Stimulated activated CD8-positive, alpha-beta memory T cell treated with anti-CD3 and anti-CD28 coated beads, Interleukin-12 subunit alpha, Interleukin-12 subunit beta, amount 100 ng/mL, for 1 hour (primary cell): ENCODE measurements at places on chromosomes 11 and 22.

DNA sequence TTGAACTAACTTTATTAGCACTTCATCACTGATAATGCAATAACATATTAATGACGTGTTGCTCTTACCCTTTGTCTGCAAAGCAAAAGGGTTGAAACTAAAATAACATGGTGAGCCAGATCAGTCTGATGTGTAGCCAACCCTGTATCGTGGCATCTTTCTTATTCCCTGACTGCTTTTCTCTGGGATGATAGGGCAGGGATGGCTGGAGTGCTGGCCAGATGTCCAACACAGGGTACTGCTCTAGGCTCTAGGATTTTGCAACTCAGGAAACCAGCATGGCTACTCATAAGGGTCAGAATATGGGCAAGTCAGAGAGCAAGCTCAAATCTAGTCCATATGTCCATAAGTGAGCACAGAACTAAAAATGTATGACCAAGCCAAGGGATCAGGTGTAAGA lies 129.1 kb downstream of the SLC17A6 start:
- no peak for DNase-seq

- DNase-seq = no peak
These were observed 32.1 kb downstream of the HSD17B12 start for GRCh38 chr11:43712676-43713075.

DNA sequence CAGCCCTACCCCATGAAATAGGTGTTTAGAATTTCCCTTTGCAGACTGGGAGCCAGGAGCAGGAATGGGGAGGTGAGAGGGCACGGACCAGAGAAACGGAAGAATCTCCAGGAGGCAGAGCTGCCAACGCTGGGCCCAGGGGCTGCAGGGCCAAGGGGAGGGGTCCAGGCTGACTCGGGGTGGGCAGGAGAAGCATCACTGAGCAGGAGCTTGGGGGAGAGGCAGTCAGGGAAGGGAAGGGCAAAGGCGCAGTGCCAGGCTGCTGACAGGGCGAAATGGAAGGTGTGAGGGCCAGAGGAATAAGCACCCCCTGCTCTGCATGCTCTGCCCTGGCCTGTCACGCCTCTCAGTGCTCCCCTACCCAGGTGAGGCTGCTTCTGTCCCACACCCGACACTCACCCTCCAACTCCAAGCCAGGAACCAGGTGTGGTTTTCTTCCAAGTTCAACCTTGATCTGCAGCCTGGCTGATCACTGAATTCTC lies 14.5 kb downstream of the LRRC32 start:
- no peak for DNase-seq

DNA sequence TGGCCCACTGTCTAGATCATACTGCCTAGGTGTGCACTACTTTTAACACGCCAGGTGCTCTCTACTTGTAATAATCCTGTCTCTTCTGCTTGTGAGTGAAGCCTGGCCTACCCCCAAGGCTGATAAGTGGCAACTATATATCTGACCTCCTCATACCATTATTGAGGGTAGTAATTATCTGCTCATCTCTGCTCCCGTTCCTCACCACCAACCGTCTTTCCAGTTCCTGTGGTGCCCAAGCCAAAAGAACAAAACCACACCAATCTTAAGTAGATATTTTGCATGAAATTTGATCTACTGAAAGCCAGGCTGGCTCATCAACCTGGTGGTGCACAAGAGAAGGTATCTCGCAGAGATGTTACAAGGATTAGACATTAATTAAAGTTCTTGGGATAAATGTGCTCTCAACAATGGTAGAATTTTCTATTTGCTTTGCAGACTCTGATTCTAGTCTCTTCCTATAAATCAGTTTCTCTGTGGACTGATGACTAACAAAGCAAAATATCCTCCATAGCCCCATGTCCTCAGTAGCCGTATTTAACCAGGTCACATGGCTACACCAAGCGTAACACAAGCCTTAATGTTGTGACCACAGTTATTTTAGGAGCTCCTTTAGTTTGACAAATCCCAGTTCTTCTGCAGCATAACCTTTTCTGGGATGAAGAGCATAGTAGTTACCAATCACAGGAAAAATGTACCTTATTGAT lies 267.2 kb downstream of the NTM start:
- DNase-seq = no peak

- no peak for DNase-seq
These were observed 19.9 kb downstream of the HPS4 start for GRCh38 chr22:26463688-26464087.

DNA sequence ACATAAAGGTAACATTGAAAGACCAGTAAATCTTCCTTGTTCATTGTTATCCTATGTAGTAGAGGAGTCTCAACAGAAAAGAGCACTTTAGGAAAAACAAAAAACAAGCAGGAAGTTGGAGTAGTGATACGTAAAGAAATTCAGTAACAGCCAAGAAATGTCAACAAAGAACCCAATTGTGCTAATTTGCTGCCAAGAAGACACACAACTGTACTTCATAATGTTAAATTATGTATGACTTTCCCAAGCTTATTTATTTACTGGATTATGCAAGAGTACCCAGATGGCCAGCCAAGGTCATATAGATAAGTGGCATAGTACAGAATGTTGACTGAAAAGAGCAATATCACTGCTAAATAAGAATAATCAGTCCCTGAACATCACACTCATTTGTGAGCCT lies 264.7 kb upstream of the CCDC179 start:
- DNase-seq = no peak

DNA sequence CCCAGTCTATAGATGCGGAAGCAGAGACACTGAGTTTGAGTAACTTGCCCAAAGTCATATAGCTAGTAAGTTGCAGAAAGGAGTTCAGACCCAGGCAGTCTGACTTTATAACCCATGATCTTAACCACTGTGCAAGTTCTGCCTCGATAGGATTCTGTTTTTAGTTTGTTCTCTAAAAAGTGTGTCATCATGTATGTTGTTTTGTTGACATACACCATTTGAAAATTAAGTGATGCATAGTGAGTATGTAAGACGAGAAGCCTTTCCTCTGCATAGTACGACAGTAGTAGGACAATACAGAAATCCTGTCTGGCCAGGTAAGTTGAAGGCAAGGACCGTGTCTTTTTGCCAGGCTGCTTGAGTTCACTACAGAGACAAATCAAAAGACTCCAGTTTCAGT lies 3.3 kb downstream of the ZC3H12C start:
- DNase-seq = no peak

- no peak for DNase-seq
These were observed 3.4 kb upstream of the RASD2 start for GRCh38 chr22:35537232-35537631.

GRCh38 chr11:64127267-64128072 lies 38.4 kb downstream of the MACROD1 start:
- no peak for DNase-seq

DNA sequence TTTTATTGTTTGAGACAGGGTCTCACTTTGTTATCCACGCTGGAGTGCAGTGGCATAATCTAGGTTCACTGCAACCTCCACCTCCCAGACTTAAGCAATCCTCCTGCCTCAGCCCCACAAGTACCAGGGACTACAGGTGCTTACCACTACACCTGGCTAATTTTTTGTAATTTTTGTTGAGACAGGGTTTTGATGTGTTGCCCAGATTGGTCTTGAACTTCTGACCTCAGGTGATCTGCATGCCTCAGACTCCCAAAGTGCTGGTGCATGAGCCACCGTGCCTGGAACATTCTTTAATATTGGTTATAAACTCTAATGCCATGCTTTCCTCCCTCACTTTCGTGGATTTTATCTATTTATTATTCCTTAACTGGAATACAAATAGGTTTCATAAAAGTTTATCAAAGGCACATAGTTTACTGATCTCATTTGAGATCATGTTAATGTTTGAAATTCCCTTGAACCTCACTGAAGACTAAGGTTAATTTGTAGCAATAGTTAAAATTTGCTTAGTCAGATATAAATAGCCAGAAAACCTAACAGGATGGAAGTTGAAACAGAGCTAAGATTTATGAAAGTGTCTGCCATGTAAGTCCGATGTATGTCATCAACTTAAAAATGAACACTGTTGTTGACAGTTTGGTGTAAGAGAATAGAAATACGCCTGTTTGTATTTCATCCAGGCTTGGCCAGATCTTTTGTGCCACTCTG lies 27.6 kb downstream of the KDM2A start:
- no peak for DNase-seq

- no peak for DNase-seq
These were observed 18.9 kb upstream of the MOB2 start for GRCh38 chr11:1505480-1505879.

GRCh38 chr11:111124724-111125123 lies 120.8 kb upstream of the POU2AF2 start:
- no peak for DNase-seq

DNA sequence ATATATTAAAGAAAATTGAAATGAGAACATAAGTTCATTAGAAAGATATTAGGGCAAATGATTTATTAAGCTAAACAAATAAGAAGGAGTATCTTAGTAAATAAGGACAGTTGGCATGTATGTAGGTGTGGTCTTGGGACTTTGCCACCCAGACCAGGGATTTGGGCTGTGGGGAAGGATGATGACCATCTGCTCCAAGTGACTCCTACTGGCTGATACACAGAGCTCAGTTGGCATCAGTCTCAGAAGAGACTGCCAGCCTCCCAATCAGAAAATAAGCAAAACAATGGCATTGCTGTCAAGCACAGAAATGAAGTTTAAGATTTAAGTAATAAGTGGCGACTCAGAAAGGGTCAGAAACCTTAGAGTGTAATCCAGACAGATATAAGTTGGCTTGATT lies 49.5 kb downstream of the PAX6 start:
- DNase-seq = no peak

- DNase-seq = no peak
These were observed 29.1 kb upstream of the TMPRSS4 start for GRCh38 chr11:118047749-118048148.

GRCh38 chr11:12789596-12790215 lies 115.5 kb downstream of the TEAD1 start:
- no peak for DNase-seq

DNA sequence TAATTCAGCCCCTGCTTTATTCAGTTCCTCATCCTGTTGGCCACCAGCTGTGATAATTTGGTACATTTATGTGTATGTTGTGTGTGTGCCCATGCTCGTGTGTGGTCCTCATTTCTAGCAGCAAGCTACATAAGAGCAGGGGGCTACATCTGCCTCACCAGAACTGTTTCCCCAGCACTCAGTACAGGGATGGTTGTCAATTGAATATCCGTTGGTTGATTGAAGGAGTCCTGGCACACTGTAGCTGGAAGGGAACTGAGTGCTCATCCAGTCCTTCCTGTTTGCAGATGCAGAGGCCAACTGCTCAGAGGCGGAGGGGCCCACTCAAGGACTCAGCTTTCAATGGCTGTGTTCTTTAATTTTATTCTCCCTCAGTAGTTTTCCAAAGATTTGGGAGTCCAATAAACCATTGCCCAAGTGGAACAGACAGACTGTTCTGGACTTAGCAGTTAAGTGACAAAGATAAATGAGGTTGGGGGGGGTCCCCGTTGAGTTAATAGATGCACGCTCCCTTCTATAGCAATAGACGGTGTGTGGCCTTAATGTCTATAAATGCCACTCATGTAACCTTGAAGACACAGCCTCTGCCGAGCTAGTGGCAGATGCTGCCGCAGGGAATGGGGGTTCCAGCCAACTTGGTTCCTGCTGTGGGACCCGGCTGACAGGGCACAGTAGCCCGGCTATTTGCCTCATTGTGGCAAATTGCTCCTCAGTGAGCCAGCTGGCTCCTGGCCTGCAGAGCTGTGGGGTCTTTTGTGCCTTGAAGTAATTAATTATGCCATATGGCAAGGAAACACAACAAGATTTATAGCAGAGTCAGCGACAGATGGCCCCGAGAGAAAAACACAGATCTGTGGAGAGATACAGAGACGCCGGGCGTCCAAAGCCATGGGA lies 71.4 kb upstream of the GRK3 start:
- DNase-seq = no peak

DNA sequence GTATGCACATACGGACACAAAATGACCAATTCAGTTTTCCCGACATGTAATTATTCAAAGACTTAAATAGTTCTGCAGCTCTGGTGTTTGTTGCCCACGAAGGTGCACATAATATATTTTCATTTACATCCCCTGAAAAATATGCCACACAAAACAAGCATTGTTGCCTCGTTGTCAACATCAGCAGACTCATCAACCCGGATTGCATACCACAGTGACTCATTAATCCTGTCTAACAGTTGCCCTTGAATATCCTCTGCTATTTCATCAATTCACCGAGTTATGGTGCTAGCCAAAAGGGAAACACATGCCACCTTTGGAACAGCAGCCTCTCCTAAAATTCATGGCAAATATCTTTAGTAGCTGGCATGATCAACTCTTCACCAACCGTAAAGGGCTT lies 582.2 kb downstream of the LRRC4C start:
- DNase-seq = no peak

DNA sequence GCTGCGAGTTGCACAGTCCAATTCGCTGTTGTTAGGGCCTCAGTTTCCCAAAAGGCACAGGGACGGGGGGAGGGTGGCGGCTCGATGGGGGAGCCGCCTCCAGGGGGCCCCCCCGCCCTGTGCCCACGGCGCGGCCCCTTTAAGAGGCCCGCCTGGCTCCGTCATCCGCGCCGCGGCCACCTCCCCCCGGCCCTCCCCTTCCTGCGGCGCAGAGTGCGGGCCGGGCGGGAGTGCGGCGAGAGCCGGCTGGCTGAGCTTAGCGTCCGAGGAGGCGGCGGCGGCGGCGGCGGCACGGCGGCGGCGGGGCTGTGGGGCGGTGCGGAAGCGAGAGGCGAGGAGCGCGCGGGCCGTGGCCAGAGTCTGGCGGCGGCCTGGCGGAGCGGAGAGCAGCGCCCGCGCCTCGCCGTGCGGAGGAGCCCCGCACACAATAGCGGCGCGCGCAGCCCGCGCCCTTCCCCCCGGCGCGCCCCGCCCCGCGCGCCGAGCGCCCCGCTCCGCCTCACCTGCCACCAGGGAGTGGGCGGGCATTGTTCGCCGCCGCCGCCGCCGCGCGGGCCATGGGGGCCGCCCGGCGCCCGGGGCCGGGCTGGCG lies at the start of gene BCR:
TSS of gene BCR (plus strand) at position 209 of the 592 bp plus-strand sequence. CDS start 452 bp downstream, outside the sequence.
- DNase-seq = peak; percentile 32

DNA sequence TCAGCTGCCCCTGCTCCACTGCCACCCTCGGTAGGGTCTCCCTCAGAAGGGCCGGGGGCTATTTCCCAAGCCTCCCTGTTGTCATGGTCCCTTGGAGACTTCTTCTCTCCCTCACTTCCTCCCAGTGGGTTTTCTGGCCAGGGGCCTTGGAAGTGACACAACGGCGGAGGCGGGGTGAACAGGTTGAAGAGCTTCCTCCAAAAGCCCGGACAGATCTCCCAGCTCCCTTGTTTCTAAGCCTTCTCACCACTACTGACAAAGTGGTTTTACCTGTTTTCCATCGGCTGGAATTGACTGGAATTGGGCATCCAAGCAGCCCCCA lies 14.5 kb downstream of the MYH9 start:
- no peak for DNase-seq

- DNase-seq = no peak
These were observed 7.3 kb upstream of the PDE2A start for GRCh38 chr11:72681226-72682153.

DNA sequence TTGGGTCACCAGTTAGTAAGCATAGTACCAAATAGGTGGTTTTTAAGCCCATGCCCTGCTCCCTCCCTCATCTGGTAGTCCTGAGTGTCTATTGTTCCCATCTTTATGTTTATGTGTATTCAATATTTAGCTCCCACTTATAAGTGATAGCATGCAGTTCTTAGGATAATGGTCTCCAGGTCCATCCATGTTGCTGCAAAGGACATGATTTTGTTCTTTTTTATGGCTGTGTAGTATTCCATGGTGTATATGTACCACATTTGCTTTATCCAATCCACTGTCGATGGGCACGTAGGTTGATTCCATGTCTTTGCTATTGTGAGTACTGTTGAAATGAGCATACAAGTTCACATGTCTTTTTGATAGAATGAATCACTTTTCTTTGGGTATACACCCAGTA lies 18.2 kb upstream of the SYTL2 start:
- no peak for DNase-seq

GRCh38 chr11:15602785-15603567 lies 488.3 kb downstream of the INSC start:
- no peak for DNase-seq

- DNase-seq = no peak
These were observed 55.7 kb downstream of the PANX1 start for GRCh38 chr11:94184362-94184761.
